Naive B cell (primary cell): ENCODE measurements at places on chromosomes 2 and 18. TPM values are rescaled to one million over a fixed set of nuclear protein-coding genes. Genes with fewer than 3 reads are reported as not detected.
A peak's percentile ranks its signal among the peaks of the same experiment; 100 is the strongest.

Gene SPTBN1
- 4.1 TPM for polyA plus RNA-seq

- DNase-seq: no peak
- no peaks in the 10 kb centered on the region for H3K27me3 ChIP-seq
- no peak overlapping the region for H3K4me3 ChIP-seq
Measured at GRCh38 chr2:14313341-14313740, 319.2 kb upstream of the LRATD1 start.

DNA sequence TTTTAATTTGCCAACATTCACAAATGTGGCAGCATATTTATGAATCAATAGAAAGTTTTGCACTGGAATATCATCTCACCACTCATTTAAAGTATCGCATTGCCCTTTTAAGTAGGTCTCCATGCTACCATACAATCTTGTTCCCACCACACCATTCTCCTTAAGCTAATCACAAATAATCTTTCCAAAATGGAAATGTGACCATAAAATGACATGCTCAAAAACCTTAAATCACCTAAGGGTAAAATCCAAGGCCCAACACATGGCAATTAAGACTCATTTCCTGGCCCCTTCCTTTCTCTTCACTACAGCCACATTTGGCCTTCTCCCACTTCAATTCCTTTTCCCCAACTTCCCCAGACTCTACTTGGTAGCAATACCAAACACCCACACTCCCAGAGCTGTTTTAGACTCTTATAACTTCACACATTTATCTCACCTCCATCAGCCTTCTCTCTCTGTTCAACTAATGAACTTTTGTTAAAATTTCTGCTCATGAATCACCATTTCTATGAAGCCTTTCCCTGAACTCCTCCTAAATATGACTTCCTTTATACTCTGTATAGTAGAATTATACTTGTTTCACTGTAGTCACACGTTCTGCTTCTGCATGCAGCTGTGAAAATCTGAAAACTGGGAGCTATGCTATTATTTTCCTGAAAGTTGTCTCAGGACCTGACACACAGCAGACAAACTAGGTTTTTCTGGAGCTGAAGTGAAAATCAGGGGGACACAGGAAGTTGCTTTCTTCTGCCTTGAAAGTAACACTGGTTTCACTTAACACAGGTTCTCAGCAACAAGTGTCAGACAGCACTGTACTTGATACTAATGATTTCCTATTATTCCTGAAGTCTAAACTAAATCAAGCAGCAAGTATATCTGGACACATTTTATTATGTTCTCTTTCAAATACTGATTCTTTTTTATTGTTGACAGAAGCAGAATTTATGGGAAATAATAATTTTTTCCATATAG lies 303.9 kb downstream of the ZEB2 start:
- no peaks in the 10 kb centered on the region for H3K36me3 ChIP-seq
- peak overlapping the region; percentile 84 for H3K27ac ChIP-seq
- no peak overlapping the region for H3K4me3 ChIP-seq
- no peaks in the 10 kb centered on the region for H3K27me3 ChIP-seq
- H3K4me1 ChIP-seq: peaks cover 5% of the 10 kb centered on the region

- no peaks in the 10 kb centered on the region for H3K27me3 ChIP-seq
- no peaks in the 10 kb centered on the region for H3K36me3 ChIP-seq
- DNase-seq: no peak
- H3K27ac ChIP-seq: no peak overlapping the region
Measured at GRCh38 chr2:7108792-7109532, 191.8 kb downstream of the RNF144A start.

Gene CLEC4F
- not detected for polyA plus RNA-seq

- DNase-seq: no peak
- H3K27me3 ChIP-seq: peaks cover 11% of the 10 kb centered on the region
- H3K4me3 ChIP-seq: no peak overlapping the region
- H3K4me1 ChIP-seq: no peaks in the 10 kb centered on the region
Measured at GRCh38 chr18:72811047-72811446, 56.7 kb downstream of the NETO1 start.

GRCh38 chr2:27736031-27736889 lies 35.3 kb upstream of the MRPL33 start:
- no peaks in the 10 kb centered on the region for H3K4me1 ChIP-seq
- no peak overlapping the region for H3K27ac ChIP-seq
- peaks cover 4% of the 10 kb centered on the region for H3K36me3 ChIP-seq
- H3K4me3 ChIP-seq: peak overlapping the region; percentile 63

- no peak overlapping the region for H3K27ac ChIP-seq
- no peak overlapping the region for H3K4me3 ChIP-seq
- no peaks in the 10 kb centered on the region for H3K36me3 ChIP-seq
Measured at GRCh38 chr2:216519154-216519762, 20.6 kb downstream of the RPL37A start.

Gene VIL1
- polyA plus RNA-seq: 0.12 TPM

DNA sequence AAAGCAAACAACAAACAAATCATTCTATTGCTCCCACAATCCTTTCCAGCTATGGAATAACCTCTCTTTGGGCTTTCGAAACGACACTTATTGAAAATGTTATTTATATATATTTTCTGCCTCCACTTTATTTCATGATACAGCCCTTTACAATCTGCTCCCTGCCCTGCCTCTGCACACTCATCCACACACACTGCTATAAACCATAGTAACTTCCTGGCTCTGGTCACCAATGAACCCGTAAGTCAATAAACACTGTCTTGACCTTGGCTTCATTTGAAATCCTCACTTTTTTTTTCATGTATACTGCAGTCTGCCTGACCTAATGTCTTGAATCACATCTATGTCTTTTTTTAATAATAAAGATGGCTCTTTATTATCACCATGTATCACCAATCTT lies 161.5 kb downstream of the SLC39A10 start:
- no peaks in the 10 kb centered on the region for H3K4me1 ChIP-seq
- no peak overlapping the region for H3K4me3 ChIP-seq
- H3K36me3 ChIP-seq: no peaks in the 10 kb centered on the region
- H3K27me3 ChIP-seq: no peaks in the 10 kb centered on the region

Gene GRHL1
- polyA plus RNA-seq: 0.48 TPM

DNA sequence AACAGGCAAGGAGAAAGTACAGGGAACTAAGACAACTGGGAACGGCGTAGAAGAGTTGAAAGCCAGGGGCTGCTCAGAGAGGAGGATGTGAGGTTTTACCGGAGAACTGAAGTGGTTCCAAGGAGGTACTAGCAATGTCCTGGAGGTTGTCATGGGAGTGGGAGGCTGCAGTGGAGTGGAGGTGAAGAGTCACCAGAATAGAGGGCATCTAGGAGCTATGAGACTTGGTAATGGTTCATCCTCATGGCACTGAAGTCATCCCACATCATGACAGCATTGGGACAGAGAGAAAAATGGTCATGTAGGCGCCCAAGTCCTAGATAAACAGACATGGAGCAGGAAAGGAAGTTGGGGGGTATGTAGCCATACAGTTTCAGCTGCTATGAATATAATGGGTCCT lies 26.3 kb downstream of the MRPL33 start:
- H3K27me3 ChIP-seq: no peaks in the 10 kb centered on the region
- no peaks in the 10 kb centered on the region for H3K4me1 ChIP-seq
- H3K36me3 ChIP-seq: no peaks in the 10 kb centered on the region

- H3K27me3 ChIP-seq: no peaks in the 10 kb centered on the region
- no peaks in the 10 kb centered on the region for H3K36me3 ChIP-seq
- no peak overlapping the region for H3K27ac ChIP-seq
- H3K4me3 ChIP-seq: no peak overlapping the region
- no peaks in the 10 kb centered on the region for H3K4me1 ChIP-seq
- no peak for DNase-seq
Measured at GRCh38 chr2:169709331-169709730, 15.1 kb downstream of the PHOSPHO2 start.

Gene ANKRD62
- not detected for polyA plus RNA-seq

GRCh38 chr2:171081649-171082111 lies 79.0 kb downstream of the TLK1 start:
- no peak for DNase-seq
- peaks cover 32% of the 10 kb centered on the region for H3K4me1 ChIP-seq
- peak overlapping the region; percentile 7 for H3K27ac ChIP-seq
- H3K4me3 ChIP-seq: no peak overlapping the region
- no peaks in the 10 kb centered on the region for H3K27me3 ChIP-seq

Gene SMYD1
- polyA plus RNA-seq: not detected

DNA sequence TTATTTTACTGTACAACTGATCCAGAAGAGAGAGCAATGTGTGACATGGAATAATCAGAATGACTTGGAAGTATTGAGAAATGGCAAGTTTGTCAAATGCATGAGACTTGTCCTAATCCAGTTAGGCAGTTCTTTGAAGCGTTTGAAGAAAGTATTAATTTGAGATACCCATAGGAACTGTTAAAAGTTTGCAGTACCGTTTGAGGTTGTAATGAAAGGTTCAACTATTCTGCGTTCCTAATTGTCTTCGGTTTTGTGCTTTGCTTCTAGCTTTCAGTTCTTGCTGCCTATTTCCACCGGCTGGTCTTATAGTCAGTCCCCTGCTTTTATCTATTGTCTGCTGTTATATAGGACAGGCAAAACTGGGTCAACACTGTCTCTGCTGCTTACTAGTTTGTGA lies 41.8 kb downstream of the COX7A2L start:
- no peak for DNase-seq
- peaks cover 4% of the 10 kb centered on the region for H3K4me1 ChIP-seq
- peaks cover 27% of the 10 kb centered on the region for H3K36me3 ChIP-seq

GRCh38 chr18:25786758-25787157 lies 303.7 kb downstream of the SS18 start:
- H3K27ac ChIP-seq: no peak overlapping the region
- H3K4me3 ChIP-seq: no peak overlapping the region
- no peaks in the 10 kb centered on the region for H3K4me1 ChIP-seq

- no peaks in the 10 kb centered on the region for H3K36me3 ChIP-seq
- H3K27ac ChIP-seq: no peak overlapping the region
- no peak for DNase-seq
- no peaks in the 10 kb centered on the region for H3K4me1 ChIP-seq
- H3K4me3 ChIP-seq: no peak overlapping the region
Measured at GRCh38 chr2:170336408-170336807, 158.5 kb downstream of the MYO3B start.

DNA sequence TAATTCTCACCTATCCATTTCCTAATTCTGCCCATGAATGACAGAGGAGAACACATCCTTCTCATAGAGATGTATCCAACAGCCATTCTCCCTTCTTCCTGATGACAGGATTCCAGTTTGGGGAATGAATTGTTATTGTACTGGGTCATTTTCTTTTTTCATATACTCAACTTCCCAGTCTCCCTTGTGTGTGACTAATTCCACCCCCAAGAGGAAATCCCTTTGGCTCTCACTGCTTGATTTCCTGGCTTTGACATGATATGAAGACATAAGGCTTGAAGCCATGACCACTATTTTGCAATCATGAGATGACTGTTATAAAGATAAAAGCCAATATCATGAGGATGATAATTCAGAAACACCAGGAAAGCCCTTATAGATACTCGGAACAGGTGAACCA lies 384.7 kb upstream of the ACVR2A start:
- no peaks in the 10 kb centered on the region for H3K36me3 ChIP-seq
- H3K4me1 ChIP-seq: no peaks in the 10 kb centered on the region
- H3K27ac ChIP-seq: no peak overlapping the region
- no peak overlapping the region for H3K4me3 ChIP-seq

- no peaks in the 10 kb centered on the region for H3K27me3 ChIP-seq
- H3K4me3 ChIP-seq: no peak overlapping the region
- no peak for DNase-seq
- H3K4me1 ChIP-seq: no peaks in the 10 kb centered on the region
Measured at GRCh38 chr18:21270453-21270852, 28.4 kb downstream of the GREB1L start.

DNA sequence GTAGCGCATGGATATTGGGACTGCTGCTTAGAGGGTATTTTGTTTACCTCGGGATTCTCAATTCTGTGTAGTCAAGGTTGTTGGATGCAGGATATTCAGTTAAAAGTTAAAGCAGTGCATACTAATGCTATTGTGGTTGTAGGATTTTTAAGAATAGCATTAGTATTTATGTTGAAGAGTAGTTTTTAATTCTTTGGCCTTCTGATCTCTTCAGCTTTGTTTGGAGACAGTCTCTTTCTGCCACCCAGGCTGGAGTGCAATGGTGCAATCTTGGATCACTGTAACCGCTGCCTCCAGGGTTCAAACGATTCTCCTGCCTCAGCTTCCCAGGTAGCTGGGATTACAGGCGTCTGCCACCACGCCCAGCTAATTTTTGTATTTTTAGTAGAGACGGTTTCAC lies 1.5 kb downstream of the RHBDD1 start:
- no peaks in the 10 kb centered on the region for H3K36me3 ChIP-seq
- H3K27ac ChIP-seq: peak overlapping the region; percentile 100
- no peak for DNase-seq
- peaks cover 81% of the 10 kb centered on the region for H3K4me1 ChIP-seq
- peak overlapping the region; percentile 86 for H3K4me3 ChIP-seq

Gene SOX11
- not detected for polyA plus RNA-seq

DNA sequence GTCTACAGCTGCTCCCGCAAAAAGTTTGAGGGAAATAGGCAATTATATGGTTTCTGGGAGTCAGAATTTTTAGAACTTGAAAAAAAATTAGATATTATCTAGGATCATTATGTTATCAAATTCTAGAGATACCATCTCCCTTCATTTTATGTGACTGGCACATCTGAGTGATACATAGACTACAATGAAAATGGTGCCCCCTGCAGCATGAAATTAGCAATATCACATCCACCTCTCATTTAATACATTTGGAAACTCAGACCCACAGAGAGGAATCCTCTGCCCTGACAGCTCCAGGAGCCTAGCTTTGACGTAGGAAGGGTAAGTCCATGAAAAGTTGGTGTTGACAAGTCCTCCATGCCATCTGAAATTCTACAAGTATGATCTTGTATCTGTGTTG lies 381.6 kb downstream of the SUCLG1 start:
- no peak overlapping the region for H3K27ac ChIP-seq
- H3K36me3 ChIP-seq: no peaks in the 10 kb centered on the region
- H3K4me1 ChIP-seq: no peaks in the 10 kb centered on the region
- no peaks in the 10 kb centered on the region for H3K27me3 ChIP-seq

DNA sequence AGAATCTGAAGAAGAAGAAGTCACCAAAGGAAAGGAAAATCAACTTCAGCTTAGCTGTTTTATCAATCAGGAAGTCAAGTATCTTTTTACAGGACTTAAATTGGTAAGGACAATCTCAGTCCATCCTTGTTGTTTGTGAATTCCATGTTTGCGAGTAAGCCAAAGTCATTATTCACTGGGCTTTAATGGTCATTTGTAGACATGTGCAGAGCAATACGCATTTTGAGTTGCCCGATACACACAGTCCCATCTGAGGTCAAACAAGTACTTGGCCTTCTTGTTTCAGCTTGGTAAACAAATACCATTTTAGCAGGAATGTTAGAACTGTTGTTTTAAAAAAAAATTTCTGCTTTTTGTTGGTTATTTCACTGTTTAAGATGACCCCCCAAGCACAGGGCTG lies 40.9 kb downstream of the USP14 start:
- H3K4me3 ChIP-seq: no peak overlapping the region
- DNase-seq: no peak
- peaks cover 3% of the 10 kb centered on the region for H3K4me1 ChIP-seq
- H3K27me3 ChIP-seq: no peaks in the 10 kb centered on the region

- H3K27me3 ChIP-seq: peaks cover 55% of the 10 kb centered on the region
- DNase-seq: no peak
- no peaks in the 10 kb centered on the region for H3K4me1 ChIP-seq
- no peak overlapping the region for H3K4me3 ChIP-seq
Measured at GRCh38 chr2:66426244-66427111, 8.4 kb upstream of the MEIS1 start.

GRCh38 chr18:69786427-69786826 lies 161.2 kb downstream of the CD226 start:
- H3K4me3 ChIP-seq: no peak overlapping the region
- no peak overlapping the region for H3K27ac ChIP-seq

Gene PDE1A
- not detected for polyA plus RNA-seq
